ENCODE measurements at places on chromosomes 4 and X.

DNA sequence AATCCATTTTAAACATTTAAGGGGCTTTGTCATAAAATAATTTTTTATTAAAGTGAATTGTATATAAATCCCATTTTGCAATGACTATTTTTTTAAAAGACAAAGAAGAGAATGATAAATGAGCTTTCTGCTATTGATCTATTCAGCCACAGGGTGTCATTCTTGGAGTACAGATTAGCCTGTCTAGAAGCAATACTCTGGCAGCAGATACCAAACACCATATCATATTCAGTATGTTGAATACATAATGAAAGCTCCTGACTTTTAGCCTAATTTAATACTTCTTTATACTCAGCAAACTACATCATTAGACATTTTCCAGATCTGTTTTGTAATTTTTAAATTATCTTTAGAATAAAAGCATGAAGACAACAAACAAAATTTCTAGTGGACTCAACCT, 496.3 kb downstream of the PDGFC start:
- DNase-seq: no peak

- no peak for DNase-seq
Observed at GRCh38 chrX:10750581-10750980, 130.2 kb upstream of the MID1 start.

DNA sequence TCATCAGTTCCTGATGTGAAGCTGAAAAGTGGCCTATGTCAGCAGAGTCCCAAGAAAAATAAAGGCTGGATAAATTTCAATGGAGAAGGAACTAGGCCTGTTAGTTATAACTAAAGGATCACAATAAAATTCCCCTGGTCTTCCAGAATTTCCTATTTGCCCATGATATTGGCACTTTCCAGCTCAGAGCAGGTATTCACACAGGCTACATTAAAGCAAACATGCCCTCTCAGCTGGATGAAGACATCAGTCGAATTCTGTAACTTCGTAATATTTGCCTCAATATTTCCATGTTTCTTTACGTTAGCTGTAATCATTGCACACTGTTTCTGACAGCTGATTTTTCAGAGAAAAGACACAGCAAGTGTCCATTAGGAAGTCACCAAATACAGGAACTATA, 9.5 kb downstream of the HPGD start:
- DNase-seq: no peak

DNA sequence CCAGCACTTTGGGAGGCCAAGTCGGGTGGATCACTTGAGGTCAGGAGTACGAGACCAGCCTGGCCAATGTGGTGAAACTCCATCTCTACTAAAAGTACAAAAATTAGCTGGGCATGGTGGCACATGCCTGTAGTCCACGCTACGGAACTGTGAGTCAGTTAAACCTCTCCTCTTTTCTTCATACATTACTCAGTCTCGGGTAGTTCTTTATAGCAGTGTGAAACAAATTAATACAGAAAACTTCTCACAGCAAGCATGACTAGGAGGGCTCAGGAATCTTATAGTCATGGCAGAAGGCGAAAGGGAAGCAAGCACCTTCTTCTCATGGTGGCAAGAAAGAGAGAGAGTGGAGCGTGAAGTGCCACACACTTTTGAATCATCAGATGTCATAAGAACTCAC, 358.9 kb downstream of the NLGN4X start:
- no peak for DNase-seq

- no peak for DNase-seq
Observed at GRCh38 chr4:121800638-121800960, 524 bp upstream of the EXOSC9 start.

GRCh38 chrX:136847874-136848273, 32.7 kb downstream of the RBMX start:
- no peak for DNase-seq

GRCh38 chr4:148436512-148436911, 5.7 kb downstream of the NR3C2 start:
- DNase-seq: no peak
